ENCODE measurements at places on chromosomes 7 and 10.

- no peak for DNase-seq
Observed at GRCh38 chr7:92360387-92360786, 86.9 kb upstream of the GATAD1 start.

DNA sequence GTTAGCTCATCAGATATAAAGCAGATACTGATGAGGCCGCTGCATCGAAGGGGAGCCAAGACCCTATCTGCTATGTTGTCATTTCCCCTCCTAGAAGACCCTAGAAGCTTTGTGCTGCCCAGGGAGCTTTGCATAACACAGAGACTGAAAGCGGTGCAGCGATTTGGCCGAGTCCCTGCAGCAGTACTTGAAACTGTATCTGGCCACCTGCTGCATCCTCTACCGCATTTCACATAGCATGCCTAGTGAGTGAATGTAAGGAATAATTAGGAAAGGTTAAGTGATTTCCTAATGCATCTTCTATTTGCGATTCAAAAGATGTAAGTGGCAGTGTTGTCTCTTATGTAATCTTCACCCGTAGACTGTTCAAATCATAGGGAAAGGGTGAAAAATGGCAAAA, 106.7 kb downstream of the LRMDA start:
- no peak for DNase-seq

- DNase-seq: no peak
Observed at GRCh38 chr10:103512166-103512565, 18.7 kb downstream of the NEURL1 start.

GRCh38 chr10:131456411-131456810, 144.9 kb upstream of the TCERG1L start:
- DNase-seq: no peak

GRCh38 chr10:19815036-19815730, 1.0 kb upstream of the PLXDC2 start:
- DNase-seq: no peak
